ENCODE measurements at places on chromosomes 7 and 10.

DNA sequence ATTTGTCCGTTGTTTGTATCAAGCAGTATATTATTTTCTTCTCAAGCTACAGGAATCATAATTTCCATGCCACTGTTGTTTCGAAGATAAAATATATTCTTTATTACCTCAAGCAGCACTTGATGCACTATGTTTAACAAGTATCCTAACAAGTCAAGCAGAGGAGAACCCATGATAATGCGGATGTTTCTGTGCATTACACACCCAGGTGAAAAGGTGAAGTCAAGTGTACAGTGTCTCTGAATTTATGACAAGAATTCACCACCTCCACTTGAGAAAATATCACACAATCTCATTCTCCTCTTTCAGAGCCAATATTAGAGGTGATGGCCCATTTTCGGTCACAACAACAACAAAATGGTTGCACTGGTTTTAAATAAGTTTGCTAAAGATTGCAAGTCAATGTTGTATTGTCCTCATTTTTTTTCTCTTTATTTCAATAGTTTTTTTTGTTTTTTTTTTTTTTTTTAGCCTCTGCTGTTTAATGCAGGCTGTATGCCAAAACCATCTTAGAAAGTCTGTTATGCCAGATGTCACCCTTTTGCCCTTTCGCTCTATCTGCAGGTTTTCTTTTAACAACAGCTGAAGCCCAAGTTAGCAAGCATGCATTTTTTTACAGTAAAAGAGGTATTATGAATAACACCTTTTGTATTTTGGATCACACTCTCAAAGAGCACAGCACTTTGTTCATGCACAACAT lies 568.7 kb upstream of the LRRN3 start:
- DNase-seq, result peak; percentile 53

DNA sequence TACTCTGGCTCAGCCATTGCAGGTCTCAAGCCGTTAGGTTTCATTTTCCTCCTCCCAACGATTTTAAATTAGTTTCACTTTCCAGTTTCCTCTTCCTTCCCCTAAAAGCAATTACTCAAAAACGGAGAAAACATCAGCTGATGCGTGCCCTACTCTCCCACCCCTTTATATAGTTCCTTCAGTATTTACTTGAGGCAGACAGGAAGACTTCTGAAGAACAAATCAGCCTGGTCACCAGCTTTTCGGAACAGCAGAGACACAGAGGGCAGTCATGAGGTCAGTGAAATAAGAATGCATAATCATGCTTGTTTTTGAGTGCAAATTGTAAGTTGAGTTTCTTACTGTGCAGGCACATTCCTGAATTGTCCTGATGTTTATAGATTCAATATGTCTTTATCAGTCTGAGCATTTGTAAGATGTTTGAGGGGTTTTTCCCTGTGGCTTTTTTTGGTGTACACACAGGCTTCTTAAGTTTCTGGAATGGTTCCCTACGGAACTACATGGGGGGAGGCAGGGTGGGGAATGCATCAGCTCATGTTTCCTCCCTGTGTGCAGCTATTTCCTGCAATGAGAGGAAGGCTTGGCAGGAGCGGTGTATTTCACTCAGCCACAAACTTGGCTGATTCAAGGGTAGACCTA lies at the start of gene IFIT3:
TSS of gene IFIT3 (plus strand) at position 195 of the 639 bp plus-strand sequence. CDS start at position 272, 77 bp downstream.
- DNase-seq, result no peak

GRCh38 chr7:67807826-67808225 lies 811.2 kb downstream of the TYW1 start:
- no peak for DNase-seq

GRCh38 chr7:103113164-103113563 lies 35.7 kb downstream of the NAPEPLD start:
- DNase-seq, result no peak

- DNase-seq, result no peak
Observed at GRCh38 chr7:114084002-114084471, 165.2 kb upstream of the PPP1R3A start.

- no peak for DNase-seq
Observed at GRCh38 chr7:134562136-134562535, 13.2 kb downstream of the AKR1B15 start.

DNA sequence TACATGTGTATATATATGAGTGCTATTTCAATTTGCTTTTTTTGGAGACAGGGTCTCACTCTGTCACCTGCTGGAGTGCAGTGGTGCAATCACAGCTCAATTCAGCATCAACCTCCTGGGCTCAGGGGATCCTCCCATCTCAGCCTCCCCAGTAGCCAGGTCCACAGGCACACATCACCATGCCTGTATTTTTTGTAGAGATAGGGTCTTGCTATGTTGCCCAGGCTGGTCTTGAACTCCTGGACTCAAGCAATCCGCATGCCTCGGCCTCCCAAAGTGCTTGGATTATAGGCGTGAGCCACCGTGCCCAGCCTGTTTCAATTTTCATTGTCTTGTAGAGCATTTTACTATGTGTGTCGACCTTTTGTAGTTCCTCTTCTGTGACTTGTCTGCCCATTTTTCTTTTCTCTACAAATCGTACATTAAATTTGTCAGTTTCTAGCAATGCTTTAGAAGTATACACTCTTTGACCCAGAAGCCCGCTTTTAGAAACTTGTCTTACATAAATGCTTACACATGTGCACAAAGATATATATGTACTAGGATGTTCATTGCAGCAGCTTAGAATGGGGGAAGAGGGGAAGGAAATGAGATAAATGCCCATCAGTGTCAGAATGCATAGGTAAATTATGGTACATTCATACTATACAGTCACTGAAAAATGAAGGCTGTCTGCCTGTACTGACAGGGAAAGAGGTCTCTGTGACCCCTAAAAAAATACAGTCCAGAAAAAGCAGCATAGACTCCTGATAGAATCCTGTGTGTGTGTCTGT lies 12.2 kb upstream of the RFC2 start:
- DNase-seq, result no peak

GRCh38 chr7:16630654-16631053 lies 14.9 kb downstream of the ANKMY2 start:
- DNase-seq, result no peak

DNA sequence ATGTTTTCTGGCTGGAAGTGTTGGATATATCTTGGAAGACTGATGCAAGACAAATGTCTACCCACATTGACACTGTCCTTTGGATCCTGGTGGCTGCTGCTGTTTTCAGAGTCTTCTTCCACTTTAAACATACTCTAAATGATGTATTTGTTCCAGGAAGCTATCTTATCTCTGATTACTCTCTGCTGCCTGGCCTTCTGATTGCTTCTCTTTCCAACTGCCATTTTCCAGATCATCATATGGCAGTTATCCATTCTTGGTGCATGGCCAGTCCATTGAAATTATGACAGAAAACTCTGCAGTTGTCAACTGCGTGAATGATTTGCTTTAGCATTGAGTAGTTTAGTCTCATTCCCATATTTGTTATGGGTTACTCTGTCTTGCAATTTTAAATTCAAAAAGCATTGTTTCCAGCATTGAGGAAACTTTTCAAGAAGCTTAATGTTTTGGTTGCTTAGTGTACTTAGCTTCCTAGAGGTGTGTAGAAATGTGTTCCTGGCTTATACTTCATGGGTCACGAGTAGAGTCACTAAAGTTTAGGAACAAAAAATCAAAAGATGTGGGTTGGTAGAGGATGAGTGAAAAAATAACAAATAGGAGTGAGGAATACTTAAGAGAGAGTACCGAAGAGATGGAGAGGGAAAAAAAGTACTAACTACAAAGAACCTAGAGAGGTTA lies 268.3 kb upstream of the MTPN start:
- no peak for DNase-seq

- peak; percentile 9 for DNase-seq
Observed at GRCh38 chr7:24884401-24884800, 95.6 kb downstream of the OSBPL3 start.

GRCh38 chr7:115328018-115328417 lies 406.1 kb downstream of the MDFIC start:
- no peak for DNase-seq

GRCh38 chr10:16049050-16049449 lies 188.7 kb upstream of the MINDY3 start:
- no peak for DNase-seq

DNA sequence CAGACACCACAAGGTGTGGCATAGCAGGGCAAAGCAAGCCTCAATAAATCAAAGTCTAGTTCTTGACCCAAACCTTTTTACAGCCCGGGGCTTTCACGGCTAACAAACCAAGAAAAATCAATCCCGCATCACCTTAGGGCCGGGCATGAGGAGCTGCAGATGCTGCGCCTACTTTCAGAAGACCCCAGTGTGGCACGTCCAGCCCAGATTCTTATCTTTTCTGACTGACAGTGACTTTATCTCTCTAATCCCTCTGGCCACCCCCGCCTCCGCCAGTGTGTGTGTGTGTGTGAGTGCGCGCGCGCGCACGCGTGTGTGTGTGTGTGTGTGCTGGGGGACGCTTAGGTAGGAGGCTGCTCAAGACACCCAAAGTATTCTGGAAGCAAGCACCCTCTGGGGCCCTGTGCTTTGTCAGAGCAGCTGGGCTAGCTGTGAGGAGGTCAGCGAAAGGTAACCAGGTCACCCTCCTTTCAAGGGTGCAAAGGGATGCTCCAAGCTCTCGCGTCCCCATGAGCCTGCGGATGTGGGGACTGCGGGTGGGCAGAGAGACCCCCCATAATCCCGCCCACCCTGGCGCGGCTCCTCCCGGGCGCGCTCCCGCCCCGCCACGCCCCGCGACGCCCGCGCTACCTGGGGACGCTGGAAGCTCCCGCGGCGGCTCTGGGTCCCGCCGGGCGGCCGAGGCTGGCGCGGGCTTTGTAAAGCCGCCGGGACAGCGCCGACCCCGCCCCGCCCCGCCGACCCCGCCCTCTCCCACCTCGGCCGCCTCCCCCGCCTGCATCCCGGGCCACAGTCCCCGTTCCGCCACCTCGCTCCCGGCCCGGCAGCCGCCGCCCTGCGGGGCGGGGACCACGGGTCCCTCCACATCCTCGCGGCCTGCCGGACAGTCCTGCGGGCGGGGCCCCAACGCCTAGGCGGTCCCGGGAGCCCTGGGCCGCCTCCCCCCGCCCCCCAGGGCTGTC lies 57.1 kb upstream of the RHOBTB1 start:
- DNase-seq, result peak; percentile 13

DNA sequence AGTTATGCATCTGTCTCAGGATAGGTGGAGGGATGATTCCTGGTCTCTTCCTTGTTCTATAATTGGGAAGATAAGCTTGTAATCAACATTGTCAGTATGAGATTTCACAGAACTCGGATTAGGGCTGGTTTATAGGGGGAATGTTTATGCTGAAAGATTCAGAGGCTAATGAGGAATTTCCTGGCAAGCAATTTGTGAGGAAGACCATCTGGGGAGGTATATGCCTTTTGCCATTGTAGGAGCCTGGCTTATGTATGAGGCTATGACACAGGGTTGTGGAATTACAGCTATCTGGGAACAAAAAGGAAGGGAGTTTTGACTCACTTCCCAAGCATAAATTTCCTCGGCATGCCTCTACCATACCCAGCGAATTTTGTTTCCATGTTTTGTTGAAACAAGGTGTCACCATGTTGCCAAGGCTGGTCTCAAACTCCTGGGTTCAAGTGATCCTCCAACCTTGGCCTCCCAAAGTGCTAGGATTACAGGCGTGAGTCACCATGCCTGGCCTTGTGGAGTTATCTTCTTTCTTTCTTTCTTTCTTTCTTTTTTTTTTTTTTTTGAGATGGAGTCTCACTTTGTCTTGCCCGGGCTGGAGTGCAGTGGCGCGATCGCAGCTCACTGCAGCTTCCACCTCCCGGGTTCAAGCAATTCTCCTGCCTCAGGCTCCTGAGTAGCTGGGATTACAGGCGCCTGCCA lies 1.6 kb upstream of the COPS6 start:
- DNase-seq, result no peak
